Stimulated activated CD4-positive, alpha-beta T cell treated with anti-CD3 and anti-CD28 coated beads, Interleukin-1b, Interleukin-23, amount 100 ng/mL, for 48 hours (primary cell): ENCODE measurements at places on chromosomes 7 and 10.
A peak's percentile ranks its signal among the peaks of the same experiment; 100 is the strongest.

GRCh38 chr10:34305189-34305588, 509.9 kb downstream of the PARD3 start:
- no peak for DNase-seq

GRCh38 chr10:130044067-130045061, 66.3 kb downstream of the C10orf143 start:
- DNase-seq: no peak

GRCh38 chr10:77325233-77325537, 312.4 kb downstream of the KCNMA1 start:
- no peak for DNase-seq

DNA sequence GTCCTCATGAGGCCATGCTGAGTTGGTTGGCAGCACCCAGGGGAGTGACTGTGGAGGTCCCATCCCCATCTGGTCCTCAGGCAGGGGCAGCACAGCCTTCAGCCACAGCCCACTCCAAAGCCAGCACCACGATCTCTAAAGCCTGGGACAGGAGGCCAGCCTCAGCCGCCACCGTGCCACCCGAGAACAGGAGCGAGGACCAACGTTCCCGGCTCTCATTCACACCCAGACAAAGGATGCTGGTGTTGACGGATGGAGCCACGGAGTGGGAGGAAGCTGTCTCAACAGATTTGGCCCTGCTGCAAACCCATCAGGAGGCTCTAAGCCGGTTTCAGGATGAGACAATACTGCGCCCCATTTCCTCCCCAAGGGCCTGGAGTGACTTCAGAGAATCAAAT, 42.7 kb upstream of the PPP2R2D start:
- DNase-seq: no peak

DNA sequence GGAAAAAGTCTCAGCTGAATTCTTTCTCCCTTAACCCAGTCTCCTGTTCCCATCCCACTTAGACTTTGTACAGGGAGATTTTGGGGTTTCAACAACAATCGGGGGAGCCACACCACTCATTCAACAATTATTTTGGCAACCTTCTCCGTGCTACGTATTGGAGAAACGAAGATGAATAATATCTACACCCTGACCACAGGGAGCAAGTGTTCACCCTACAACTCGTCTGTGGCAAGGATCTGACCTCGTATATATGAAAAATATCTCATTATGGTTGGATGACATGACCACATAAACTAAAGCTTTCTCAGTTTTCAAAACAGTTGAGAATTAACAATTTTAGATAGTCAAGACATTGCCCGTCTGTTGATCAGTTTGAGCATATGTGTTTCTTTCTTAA, 302.1 kb downstream of the CACNA2D1 start:
- DNase-seq: no peak

DNA sequence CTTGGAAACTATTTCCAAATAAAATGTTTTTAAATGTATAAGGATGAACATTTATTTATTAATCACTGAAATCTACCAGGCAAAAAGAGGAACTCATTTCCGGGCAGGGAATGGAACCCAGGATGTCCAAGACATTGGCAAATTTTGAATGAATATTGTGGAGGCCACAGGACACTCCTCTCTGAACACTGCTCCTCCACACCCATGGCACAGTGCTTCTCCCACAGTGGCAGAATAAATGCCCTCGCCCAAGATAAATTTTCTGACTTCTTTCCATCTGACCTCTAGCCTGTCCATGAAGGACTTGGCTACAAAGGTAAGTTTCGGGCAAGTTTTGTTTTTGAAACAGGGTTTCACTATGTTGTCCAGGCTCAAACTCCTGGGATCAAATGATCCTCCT, 39.0 kb downstream of the HIPK2 start:
- no peak for DNase-seq

DNA sequence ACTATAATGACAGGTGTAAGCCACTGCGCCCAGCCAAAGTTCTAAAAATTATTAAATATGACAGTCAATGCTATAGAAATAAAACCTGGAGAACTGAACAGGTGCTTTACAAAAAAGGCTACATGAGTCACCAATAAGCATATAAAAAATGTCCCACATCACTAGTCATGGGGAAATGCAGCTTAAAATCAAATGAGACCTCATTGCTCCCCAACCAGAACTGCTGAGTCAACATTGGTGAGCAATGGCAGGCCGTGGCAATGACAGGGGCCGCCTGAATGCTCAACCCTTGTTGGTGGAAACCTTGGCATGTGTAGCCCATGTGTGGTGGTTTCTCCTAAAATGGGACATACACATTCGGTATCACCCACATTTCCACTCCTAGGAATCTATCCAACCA, 352.3 kb upstream of the KLF6 start:
- DNase-seq: no peak

DNA sequence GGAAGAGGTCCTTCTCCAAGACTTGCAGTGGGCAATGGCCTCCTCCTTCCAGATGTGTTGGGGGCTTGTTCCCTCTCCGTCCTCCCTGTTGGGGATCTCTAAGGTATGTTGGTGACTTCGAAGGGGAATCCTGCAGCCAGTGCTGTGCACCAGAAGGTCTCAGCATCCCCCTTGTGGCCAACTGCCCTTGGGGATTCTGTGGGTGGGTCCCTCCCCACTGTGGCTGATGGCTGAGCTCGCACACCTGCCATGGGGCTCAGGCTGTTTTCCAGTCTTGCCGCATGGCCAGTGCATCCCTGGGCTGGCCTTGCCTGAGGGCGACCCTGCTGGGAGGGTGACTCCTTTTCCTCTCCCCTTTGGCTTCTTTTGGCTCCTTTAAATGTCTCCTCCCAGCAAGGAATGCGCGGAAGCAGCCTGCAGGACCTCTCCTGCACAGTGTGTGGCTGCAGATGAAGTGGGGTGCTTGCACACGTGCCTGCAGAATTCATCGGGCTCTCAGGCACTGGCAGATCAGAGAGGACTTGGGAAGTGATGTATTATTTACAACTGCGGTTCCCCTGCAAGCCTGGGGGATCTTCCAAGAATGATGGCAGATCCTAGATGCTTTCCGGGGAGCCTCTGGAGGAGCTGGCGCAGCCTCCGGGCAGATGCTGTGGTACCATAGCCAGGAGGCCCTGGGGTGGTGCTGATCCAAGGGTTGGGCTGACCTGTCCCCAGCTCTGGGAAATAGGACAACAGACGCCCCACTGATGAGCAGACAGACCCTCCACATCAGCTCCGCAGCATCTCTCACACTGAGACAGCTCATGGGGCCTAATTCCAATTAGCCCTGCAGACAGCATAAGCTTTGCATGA, 410.0 kb downstream of the TCERG1L start:
- DNase-seq: no peak

DNA sequence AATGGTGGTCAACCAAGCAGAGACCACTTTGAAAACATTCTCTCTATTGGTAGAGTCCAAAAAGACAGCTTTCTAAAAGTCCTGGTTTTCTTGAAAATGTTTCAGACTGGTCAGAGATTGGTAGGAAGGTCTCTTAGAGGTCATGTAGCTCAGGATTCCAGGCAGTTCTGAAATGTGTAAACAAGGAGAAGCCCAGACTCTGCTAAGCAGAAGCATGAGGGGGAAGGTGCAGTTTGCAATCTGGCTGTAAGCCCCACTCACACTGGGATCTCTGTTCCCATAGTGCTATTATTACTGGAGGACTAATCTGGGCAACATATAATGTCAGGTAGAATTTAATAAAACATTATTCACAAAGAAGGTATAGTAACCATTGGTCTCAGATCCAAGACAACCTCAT, 101.1 kb downstream of the MAGI2 start:
- no peak for DNase-seq

DNA sequence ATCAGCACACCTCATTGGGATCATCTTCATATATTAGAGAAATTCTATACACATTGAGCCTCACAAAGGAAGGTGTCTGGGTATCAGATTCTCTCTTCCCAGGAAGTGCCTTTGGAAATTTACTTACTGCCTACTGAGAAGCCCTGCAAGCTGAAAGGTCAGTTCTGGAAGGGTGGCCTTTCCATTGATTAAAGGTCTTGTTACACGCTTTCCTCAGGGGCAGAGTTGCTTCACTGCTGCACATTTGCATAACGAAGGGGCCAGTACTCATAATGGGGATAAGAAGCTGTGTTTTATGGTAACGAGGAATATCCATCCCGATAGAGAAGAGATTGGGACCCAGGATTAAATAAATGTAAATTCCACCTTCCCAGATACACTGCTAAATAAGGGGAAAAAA, 19.4 kb upstream of the IL15RA start:
- DNase-seq: no peak

GRCh38 chr7:47183862-47184590, 397.9 kb downstream of the TNS3 start:
- DNase-seq: no peak

GRCh38 chr10:91944880-91945630, 21.5 kb downstream of the BTAF1 start:
- DNase-seq: peak; percentile 16

DNA sequence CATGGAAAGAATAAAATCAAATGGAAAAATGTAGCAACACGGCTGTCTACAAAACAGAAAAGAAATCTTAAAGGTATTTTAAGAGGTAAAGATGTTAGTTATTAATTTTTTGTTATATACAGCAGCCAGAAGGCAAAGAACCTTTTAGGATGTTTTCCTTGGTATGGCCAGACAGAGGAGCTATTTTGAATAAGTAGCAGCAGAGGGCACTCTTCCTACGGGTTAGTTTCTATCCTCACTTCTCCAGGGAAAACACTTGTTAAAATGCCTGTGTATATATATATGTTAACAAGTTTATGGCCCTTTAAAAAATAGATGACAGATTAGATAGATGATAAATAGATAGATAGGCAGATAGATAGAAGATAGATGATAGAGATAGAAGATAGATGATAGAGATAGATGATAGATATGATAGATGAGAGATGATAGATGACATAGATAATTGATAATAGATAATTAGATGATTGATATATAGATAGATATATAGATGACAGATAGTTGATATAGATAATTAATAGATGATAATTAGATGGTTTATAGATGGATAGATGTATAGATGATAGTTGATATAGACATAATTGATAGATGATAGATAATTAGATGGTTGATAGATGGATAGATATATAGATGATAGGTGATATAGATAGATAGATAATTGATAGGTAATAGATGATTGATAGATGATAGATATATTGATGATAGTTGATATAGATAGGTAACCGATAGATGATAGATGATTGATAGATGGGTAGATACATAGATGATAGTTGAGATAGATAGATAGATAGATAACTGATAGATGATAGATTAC, 57.8 kb upstream of the WIPF3 start:
- DNase-seq: no peak

- DNase-seq: no peak
Measured at GRCh38 chr10:88292185-88292514, 291.0 kb downstream of the RNLS start.

DNA sequence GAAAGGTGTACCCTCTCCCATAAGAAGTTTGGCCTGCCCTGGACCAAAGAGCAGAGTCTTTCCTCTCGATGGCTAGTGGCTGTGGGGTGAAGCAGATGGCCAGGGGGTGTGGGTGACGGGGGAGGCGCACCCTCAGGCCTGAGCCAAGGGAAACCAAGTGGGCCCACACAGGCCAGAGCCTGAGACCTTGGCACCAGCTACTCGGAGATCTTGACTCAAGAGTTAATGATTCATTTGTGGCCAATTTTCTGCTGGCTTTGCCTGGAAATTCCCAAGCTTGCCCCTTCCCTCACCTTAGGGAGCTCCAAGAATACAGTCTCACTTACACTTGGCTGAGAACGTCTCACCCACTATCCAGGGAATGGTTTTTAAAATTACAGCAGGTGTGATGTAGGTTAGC, 42.7 kb downstream of the ZMIZ1 start:
- no peak for DNase-seq

- DNase-seq: no peak
Measured at GRCh38 chr7:20438694-20439376, 108.1 kb downstream of the ITGB8 start.

DNA sequence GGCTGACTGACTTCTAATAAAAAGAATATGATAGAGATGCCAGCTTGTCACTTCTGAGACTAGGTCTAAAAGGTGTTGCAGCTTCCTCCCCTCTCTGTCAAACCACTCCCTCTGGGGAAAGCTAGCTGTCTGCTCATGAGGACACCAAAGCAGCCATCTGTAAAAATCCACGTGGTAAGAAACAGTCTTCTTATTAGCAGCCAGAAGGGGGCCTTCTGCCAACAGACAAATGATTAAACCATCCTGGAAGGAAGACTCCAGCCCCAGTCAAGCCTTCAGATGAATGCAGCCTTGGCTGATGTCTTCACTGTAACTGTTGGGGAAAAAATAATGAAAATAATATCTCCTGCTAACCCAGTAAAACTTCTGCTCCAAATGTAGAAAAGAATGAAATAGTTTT, 41.9 kb upstream of the DAGLB start:
- DNase-seq: no peak

DNA sequence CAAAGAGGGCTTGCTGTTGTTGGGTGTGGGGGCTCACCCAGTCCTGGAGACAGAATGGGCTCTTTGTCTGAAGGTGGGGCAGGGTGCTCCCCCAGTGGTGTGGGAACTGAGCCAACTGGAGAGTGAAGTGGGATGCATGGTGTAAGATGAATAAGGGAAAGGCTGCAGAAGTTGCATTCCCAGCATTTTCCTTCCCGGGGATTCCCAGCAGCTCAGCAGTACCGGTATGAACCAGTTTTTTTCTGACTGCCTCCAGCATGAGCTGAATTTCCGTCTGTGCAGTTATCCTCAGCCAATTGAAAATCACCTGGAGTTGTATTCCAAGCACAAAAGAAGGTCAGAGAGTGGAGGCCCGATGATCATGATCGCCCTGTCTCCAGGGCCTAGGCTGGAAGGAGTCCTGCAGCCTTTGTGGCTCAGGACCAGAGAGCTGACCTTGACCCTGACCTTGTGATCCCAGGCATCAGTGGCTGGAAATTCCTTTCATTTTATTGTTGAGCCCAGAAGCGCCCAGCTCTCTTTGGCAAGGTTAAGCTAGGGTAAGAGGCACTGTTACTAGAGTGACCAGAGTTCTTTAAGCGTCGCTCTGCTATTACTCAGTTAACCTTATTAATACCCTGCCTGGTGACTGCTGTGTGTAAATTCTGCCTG, 33.4 kb downstream of the OGDH start:
- no peak for DNase-seq

DNA sequence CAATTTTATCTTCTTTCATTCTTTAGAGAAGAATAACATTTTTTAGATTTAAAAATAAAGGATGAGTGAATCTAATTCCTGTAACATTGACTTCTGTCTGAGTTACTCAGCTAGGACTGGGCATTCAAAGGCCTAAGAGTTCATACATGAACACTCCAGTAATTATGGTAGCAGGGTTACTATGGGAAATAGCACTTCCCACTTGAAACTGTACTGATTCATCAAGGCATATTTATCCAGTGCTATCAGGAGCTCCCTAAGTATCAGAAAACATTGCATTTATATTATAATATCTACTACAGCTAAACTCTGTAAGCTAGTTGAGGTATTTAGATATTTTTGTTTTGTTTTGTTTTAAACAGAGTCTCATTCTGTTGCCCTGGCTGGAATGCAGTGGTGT, 41.8 kb downstream of the NDUFB2 start:
- no peak for DNase-seq

GRCh38 chr10:64733980-64734379, 1212.8 kb downstream of the REEP3 start:
- no peak for DNase-seq

DNA sequence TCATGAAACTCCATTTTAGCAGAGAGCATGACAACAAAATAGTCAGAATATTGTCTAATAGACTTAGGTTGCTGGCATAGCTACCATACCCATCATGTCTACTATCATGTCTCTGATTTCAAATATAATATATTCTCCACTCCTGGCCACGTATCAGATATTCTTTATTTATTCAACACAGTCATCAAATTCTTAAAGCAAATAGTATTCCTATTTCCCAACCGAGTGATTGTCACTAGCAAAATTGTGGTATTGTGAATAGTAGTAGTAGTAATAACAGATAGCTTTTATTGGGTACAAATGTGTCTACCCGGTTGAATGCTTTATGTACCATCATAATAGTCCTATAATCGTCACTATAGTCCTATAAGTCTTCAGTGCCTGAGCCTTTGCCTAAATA, 918.6 kb downstream of the KCNMA1 start:
- no peak for DNase-seq
